ENCODE measurements at places on chromosomes 13 and 19.
A peak's percentile ranks its signal among the peaks of the same experiment; 100 is the strongest.

DNA sequence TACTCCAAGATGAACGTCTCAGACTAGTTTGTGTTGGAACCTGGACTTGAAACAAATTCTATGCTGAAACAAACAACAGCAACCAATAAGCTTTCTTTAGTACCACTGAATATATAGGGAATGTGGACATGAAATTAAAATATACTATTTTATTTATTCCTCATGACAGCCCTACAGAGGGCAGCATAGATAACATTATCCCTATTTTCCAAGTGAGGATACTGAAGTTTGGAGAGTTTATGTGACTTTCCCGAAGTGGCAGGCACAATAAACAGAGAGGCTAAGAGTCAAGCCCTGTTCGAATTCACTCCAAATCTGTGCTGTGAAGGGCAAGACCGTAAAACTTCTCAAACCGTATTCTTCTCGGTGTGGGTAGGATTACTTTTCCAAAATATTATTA lies 509.9 kb upstream of the GPC6 start:
- no peak for DNase-seq

DNA sequence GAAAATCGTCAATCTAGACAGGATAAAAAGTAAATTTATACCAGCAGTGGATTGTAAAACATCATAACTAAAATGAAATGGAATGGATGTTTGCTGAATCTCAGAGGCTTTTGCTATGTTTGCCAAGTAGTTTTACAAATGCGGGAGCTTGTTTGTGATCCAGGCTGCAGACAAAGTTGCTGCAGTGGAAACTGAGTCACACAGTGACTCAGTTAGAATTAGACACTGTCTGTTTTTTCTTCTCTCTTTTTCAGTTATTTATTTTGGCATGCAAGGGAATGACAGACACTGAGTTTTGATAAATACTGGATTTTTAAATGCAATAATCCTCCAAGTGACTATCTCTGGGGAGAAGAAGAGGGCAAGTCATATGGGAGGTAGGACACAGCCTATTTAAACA lies 4.6 kb upstream of the PNMA8A start:
- DNase-seq: no peak

DNA sequence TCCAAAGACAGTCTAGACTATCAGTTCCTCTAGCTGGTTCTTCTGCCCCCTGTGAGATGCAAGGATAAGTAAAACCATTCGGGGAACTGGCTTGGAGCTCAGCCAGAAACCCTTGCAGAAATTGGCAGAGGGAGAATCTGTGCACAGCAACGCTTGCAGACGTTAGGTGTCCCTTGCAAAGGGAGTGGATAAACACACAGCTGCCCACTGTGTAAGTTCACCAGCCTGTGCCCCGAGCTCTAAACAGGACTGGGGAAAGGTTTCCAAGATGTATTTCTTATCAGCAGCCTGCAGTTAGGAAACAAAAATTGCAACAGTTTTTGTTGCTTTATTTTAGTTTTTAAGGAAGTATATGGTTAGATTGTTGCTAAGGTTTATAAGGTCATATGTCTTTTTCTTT lies 19.0 kb upstream of the ADGRE1 start:
- peak; percentile 5 for DNase-seq

GRCh38 chr19:12884926-12885748 lies 1.9 kb downstream of the KLF1 start:
- peak; percentile 4 for DNase-seq

DNA sequence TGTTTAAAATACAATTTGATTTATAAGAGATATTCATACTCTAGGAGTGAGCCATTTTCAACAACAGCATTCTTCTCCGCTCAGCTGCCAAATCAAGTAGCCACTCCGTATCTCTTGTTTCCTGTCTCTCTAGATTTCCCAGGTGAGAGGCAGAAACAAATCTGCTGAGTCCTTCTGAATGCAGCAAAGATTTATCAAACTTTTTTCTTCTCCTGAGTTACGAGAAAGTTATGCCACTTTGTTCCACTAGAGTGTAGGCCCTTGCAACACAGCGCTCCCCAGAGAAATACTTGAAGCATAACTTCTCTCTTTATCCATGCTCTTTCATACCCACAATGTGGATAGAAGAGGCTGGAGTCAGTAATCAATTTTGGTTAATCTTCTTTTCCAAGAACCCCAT lies 1960.8 kb downstream of the OLFM4 start:
- DNase-seq: no peak

DNA sequence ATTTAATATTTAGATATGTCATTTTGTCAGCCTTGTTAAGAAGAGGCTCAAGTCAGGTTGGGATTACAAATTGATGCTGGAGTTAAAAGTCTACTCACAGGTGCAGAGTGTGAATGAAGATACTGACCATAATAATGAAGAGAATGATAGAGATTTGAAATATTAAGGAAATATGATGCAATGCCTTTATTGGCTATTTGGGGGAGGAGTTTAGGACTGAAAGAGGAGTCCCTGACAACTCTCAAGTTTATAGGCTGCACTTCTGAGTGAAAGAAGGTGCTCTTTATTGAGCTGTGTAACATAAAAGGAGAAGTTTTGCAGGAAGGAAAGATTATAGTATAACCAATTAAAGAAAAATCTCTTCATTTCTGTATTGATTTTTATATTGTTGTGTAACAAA lies 827.7 kb upstream of the PCDH9 start:
- no peak for DNase-seq

DNA sequence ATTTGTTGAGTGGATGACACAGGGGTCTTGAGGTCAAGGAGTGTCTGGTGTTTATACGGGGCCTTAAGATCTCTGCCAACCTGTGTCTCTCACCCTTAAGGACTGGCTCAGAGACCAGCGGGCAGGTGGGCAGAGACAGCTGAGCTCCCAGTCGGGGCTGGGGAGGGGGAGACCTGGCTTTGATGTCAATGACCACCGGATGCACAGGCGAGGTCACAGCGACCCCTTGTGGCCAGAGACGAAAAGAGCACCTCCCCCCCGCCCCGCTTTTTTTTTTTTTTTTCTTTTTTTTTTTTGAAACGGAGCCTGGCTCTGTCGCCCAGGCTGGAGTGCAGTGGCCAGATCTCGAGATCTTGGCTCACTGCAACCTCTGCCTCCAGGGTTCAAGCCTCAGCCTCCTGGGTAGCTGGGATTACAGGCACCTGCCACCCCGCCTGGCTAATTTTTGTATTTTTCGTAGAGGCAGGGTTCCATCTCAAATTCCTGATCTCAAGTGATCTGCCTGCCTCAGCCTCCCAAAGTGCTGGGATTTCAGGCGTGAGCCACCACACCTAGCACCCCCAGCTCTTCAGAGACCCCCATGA lies 12.1 kb upstream of the KLK14 start:
- DNase-seq: no peak

GRCh38 chr19:31074199-31075125 lies 274.8 kb downstream of the TSHZ3 start:
- no peak for DNase-seq
